ENCODE measurements at places on chromosomes 11 and 22.

GRCh38 chr11:57539342-57539741 lies 1.9 kb downstream of the SMTNL1 start:
- H3K4me1 ChIP-seq = no peaks in the 10 kb centered on the region
- no peaks in the 10 kb centered on the region for H3K36me3 ChIP-seq
- no peak overlapping the region for H3K4me3 ChIP-seq

DNA sequence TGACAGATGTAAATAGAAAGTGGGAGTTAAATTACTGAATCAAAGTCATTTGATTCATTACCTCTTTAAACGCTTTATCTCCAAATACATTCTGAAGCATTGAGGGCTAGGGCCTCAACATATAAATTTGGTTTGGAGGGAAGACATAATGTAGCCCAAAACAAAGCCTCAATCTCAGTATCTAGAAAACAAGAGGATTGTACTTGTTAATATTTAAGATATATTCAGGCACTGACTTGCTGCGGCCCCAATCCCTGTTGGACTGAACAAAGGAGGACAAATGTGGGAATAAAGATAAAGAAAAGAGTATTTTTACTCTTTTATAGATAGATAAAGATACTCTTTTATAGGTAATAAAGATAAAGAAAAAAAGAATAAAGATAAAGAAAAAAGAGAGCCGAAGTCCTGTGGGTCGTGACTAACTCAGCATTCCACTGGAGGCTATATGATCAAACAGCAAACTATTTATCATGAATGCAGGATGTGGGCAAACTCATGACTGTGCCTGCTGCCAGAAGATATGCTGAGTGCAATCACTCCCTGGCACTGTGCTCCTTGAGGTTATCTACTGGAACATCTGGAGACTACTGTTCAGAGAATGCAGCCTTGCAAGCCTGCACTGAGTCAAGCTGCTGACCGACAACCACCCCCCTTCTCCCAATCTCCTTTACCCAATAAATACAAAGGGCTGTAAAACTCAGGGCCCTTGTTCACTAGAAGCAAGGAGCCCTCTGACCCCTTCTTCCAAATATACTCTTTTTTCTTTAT lies 6.9 kb downstream of the OR10V1 start:
- DNase-seq = no peak
- no peak overlapping the region for H3K4me3 ChIP-seq
- peaks cover 17% of the 10 kb centered on the region for H3K4me1 ChIP-seq

DNA sequence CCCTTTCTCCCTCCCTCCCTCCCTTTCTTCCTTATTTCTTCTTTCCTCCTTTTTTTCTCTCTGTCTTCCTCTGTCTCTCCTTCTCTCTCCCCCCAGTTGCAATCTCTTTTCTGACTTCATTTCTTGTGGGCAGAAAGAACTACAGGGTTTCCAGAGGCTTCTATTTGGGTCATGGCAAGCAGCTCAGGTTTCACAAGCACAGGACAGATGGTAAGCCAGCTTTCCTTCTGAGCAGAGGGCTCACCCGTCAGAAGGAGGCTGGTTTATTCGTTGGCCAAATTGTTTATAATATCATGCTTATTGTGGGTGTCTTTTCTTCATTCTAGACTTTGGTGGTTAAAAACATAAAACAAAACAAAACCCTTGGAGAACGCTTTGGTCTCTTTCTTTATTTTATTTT lies 58.9 kb upstream of the CLMP start:
- H3K4me1 ChIP-seq = peaks cover 19% of the 10 kb centered on the region
- no peak overlapping the region for H3K27ac ChIP-seq
- no peak overlapping the region for H3K4me3 ChIP-seq
- no peaks in the 10 kb centered on the region for H3K27me3 ChIP-seq
- no peak for DNase-seq
- no peaks in the 10 kb centered on the region for H3K36me3 ChIP-seq

DNA sequence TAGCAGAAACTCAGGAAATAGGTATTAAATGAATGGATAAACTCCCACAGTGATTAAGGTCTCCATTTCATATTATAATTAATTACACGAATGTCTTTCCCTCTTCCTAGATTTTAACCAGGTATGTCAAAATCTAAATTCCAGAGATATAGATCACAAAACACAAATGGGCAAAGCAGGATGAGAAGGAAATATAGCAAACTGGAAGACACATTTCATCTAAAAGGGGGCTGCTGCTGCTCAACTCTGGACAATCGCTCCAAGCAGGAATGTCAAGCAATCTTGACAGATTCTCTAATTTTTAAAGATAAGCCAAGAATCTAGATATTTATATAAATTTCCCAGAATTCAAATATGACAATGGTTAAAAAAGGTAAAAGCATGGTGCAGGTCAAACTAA lies 554.2 kb upstream of the CCDC90B start:
- H3K4me1 ChIP-seq = no peaks in the 10 kb centered on the region
- no peak for DNase-seq
- no peak overlapping the region for H3K4me3 ChIP-seq
- no peak overlapping the region for H3K27ac ChIP-seq
- H3K27me3 ChIP-seq = no peaks in the 10 kb centered on the region
- H3K36me3 ChIP-seq = no peaks in the 10 kb centered on the region

GRCh38 chr22:41504397-41504796 lies 35.5 kb downstream of the ACO2 start:
- H3K27me3 ChIP-seq = no peaks in the 10 kb centered on the region
- H3K27ac ChIP-seq = peak overlapping the region; percentile 42
- H3K4me1 ChIP-seq = peaks cover 13% of the 10 kb centered on the region

GRCh38 chr11:72807792-72808191 lies 6.4 kb upstream of the ATG16L2 start:
- H3K4me3 ChIP-seq = no peak overlapping the region
- H3K36me3 ChIP-seq = peaks cover 17% of the 10 kb centered on the region
- H3K27ac ChIP-seq = peak overlapping the region; percentile 82
- no peaks in the 10 kb centered on the region for H3K27me3 ChIP-seq
- DNase-seq = no peak
- H3K4me1 ChIP-seq = peaks cover 30% of the 10 kb centered on the region

DNA sequence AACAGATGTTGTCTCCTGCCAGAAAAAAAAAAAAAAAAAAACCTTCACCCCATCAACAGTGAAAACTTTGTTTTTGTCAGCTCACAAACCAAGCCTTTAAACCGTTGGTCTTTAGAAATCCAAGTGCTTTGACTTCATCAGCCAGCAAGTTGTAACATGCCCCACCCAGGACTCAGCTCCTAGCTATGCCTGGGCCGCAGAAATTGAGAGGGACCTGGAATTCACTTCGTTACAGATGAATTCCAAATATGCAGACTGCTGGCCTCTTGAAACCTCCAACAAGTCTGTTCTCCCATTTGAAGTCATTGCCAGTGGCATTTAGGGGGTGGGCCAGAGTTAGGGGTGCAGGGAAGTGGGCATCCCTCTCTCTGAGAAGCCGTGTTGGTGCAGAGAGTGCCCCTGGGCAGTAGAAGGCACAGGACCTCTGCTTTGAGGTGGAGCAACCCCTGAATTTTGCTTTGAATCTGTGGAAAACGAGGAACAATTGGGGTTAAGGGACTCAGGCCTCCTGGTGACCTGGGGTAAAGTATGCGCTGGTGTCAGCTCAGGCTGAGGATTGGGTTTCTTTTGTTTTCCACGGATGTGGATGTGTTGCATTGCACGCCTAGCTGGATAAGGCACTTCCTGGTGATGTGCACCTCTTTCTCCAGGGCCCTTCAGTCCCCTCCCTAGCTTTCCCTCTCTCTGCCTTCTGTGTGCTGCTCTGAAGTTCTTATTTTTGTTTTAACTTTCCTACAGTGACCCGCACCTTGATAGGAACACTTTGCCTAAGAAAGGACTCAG lies 109.5 kb downstream of the DBX1 start:
- H3K27ac ChIP-seq = no peak overlapping the region
- no peaks in the 10 kb centered on the region for H3K27me3 ChIP-seq
- peaks cover 34% of the 10 kb centered on the region for H3K36me3 ChIP-seq
- peaks cover 14% of the 10 kb centered on the region for H3K4me1 ChIP-seq

GRCh38 chr11:75526192-75526541 lies 426 bp upstream of the GDPD5 start:
- H3K27ac ChIP-seq = no peak overlapping the region
- no peaks in the 10 kb centered on the region for H3K36me3 ChIP-seq
- peak overlapping the region; percentile 80 for H3K4me3 ChIP-seq
- H3K4me1 ChIP-seq = peaks cover 13% of the 10 kb centered on the region
- H3K27me3 ChIP-seq = peaks cover 27% of the 10 kb centered on the region
- DNase-seq = no peak

DNA sequence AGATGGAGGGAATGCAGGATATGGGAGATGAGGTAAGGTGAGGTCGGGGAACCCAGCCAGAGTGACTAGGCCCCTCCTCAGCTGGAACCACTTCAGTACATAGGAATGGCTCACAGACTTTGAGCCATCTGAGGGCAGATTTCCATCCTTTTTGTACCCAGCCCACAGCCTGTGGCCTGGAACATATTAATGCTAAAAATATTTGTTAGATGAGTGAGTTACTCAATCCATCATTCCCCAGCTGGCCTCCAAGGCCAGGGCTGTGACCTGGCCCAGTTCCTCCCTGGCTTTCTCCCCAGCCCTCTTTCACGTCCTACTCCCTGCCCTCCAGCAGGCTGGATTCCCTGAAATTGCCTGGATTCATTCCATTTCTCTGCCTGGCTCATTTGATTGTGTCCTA lies 57.2 kb upstream of the PRDM11 start:
- no peaks in the 10 kb centered on the region for H3K27me3 ChIP-seq
- H3K27ac ChIP-seq = peak overlapping the region; percentile 81
- no peaks in the 10 kb centered on the region for H3K36me3 ChIP-seq
- H3K4me3 ChIP-seq = no peak overlapping the region
- peaks cover 51% of the 10 kb centered on the region for H3K4me1 ChIP-seq

DNA sequence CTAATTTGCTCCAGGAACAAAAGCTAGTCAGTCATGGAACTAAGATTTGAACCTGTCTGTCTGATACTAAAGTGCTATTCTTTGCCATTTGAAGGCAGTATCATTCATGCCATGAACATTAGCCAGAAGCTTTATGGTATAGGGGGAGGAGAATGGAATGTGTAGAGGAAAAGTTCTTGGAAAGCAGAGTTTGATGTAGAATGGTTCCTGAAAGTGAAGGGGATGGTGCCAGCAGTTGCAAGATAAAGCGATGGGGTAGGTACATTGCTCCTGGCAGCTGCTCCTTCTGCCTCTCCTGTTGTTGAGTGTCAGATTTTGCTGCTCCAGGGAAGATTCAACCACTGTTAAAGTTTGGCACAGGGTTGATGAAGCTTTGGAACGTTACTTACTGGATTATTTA lies 53.4 kb downstream of the ARHGAP42 start:
- peaks cover 17% of the 10 kb centered on the region for H3K4me1 ChIP-seq
- peak overlapping the region; percentile 8 for H3K4me3 ChIP-seq
- no peak for DNase-seq

DNA sequence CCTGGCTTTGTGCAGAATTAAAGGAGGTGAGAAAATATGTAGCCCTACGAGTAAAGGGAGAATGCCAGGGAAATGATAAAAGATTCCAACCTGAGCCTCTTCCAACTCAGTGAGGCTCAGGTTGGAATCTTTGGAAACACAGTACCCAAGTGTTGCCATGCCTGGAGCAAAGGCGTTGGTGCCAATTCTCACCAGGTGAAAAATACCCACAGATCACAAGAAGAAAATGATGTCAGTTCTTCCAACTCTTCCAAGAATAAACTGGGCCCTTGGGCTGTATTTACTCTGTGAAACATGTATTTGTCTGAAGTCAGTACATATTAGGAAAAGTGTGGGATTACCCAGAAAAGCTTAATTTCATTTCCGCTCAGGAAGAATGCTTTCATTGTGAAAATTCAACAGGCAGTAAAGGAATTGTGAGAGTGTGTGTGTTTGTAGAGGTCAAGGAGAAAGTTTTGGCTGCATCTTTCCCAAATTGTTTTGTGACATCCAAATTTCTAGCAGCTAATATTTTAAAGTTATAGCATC lies 235.3 kb upstream of the MPPED2 start:
- H3K36me3 ChIP-seq = no peaks in the 10 kb centered on the region
- no peak overlapping the region for H3K27ac ChIP-seq
- no peak overlapping the region for H3K4me3 ChIP-seq
- no peak for DNase-seq
- H3K4me1 ChIP-seq = no peaks in the 10 kb centered on the region
- no peaks in the 10 kb centered on the region for H3K27me3 ChIP-seq

- H3K27me3 ChIP-seq = no peaks in the 10 kb centered on the region
- H3K36me3 ChIP-seq = no peaks in the 10 kb centered on the region
- H3K4me1 ChIP-seq = peaks cover 4% of the 10 kb centered on the region
- DNase-seq = peak; percentile 78
Measured at GRCh38 chr11:64969209-64969608, 2.7 kb downstream of the MAJIN start.

- no peaks in the 10 kb centered on the region for H3K36me3 ChIP-seq
- no peak overlapping the region for H3K4me3 ChIP-seq
- no peak for DNase-seq
- H3K4me1 ChIP-seq = no peaks in the 10 kb centered on the region
Measured at GRCh38 chr11:27081056-27081455, 40.4 kb downstream of the BBOX1 start.

DNA sequence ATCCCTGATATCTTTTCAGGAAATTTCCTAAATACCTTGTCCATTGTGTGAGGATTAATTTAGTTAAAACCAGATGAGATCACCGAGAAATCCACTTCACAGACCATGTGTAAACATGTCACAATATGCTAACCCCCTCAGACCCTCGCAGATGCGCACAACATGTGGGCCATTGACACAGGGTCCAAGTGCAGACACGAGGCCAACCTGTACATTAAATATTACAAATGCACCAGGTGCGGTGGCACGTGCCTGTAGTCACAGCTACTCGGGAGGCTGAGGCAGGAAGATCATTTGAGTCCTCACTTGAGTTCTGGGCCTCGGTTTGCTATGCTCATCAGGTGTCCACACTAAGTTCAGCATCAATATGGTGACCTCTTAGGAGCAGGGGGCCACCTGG lies 9.9 kb upstream of the TMPRSS4 start:
- no peak overlapping the region for H3K4me3 ChIP-seq
- no peaks in the 10 kb centered on the region for H3K27me3 ChIP-seq
- H3K4me1 ChIP-seq = no peaks in the 10 kb centered on the region

DNA sequence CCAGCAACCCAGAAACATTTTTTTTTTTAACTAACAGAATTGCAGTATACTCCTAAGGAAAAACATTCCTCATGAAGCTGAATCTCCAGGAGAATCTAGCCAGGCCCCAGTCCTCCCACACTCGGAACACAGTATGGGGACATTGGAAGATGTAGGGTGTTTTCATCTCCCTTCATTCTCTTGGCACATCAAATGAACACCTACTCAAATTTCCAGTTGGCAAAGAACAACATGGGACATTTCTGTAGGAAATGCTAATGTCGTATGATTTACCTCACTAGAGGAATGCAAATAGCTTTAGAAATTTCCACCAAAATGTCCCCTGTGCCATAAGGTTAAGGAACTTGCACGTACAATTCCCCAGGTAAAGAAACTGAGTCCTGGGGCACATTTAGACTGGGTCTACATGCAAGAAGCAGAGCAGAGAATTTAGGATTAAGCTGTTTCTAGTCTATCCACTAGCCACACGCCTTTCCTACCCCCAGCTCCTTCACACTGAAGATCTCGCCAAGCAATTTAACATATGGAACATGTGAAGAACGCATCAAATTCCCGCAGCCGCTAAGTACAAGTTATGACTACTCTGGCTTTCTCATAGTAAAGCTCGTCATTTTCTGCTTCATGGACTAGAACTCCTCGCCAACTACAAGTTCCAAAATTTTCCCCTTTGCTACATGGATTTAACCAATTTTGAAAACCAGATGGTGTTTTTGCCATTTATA lies 2.9 kb upstream of the CADM1 start:
- peak; percentile 55 for DNase-seq
- H3K36me3 ChIP-seq = no peaks in the 10 kb centered on the region
- H3K4me3 ChIP-seq = no peak overlapping the region
- peaks cover 6% of the 10 kb centered on the region for H3K4me1 ChIP-seq

- peak; percentile 27 for DNase-seq
- H3K4me1 ChIP-seq = peaks cover 37% of the 10 kb centered on the region
- peaks cover 22% of the 10 kb centered on the region for H3K36me3 ChIP-seq
- H3K27me3 ChIP-seq = no peaks in the 10 kb centered on the region
Measured at GRCh38 chr11:76665172-76665571, 5.4 kb downstream of the LRRC32 start.
